Neural progenitor cell (in vitro differentiated cells): ENCODE measurements at places on chromosomes 12 and 14. TPM values are rescaled to one million over a fixed set of nuclear protein-coding genes. Genes with fewer than 3 reads are reported as not detected.

The CLEC1B gene
- total RNA-seq: not detected in 2 replicates

DNA sequence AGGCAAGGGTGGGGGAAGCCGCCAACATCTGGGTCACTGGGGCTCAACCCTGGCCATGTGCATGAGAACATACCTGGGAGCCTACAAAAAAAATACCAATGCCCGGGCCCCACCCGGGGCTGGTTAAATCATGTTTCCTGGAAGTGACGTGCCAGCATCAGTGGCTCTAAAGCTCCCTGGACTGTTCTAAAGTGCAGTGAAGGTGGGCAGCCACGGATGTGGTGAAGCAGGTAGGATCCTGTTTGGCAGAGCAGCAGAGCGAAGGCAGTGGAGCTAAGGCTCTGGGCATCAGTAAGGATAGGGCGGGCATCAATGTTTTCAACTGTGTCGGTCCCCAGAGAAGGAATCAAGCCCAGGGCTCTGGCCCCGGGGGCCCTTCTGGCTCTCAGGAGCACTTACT is 525 bp upstream of the GPR68 start:
- H3K27me3 ChIP-seq: no peaks in the 10 kb centered on the region
- no peaks in the 10 kb centered on the region for H3K36me3 ChIP-seq
- no peak overlapping the region for H3K27ac ChIP-seq
- DNase-seq: no peak
- no peak overlapping the region for H3K4me3 ChIP-seq
- H3K4me1 ChIP-seq: peaks cover 4% of the 10 kb centered on the region

GRCh38 chr14:91501348-91501747 is 8.8 kb downstream of the PPP4R3A start:
- peaks cover 9% of the 10 kb centered on the region for H3K36me3 ChIP-seq
- H3K4me3 ChIP-seq: no peak overlapping the region
- no peak overlapping the region for H3K27ac ChIP-seq
- H3K4me1 ChIP-seq: no peaks in the 10 kb centered on the region
- H3K27me3 ChIP-seq: no peaks in the 10 kb centered on the region
- DNase-seq: no peak

DNA sequence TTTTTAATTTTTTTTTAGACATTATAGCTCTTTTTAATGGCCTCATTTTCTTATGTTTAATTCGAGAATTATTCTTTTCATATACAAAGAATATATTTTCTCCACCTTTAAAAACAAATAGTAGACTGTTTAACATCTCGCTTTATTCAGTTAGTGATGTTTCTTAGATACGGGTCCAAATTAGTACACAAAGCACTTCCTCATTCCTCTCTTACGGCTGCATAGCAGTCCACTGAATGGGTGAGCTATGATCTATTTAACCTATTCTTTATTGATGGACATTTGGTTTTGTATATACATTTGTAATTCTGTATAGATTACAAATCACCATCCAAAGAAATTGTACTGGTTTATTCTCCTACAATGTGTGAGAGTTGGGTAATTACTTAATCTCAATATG is 8.3 kb upstream of the GPR162 start:
- no peaks in the 10 kb centered on the region for H3K27me3 ChIP-seq
- no peak for DNase-seq
- H3K4me1 ChIP-seq: peaks cover 16% of the 10 kb centered on the region
- H3K36me3 ChIP-seq: no peaks in the 10 kb centered on the region

The PAN2 gene
- 61.9 and 116 TPM in 2 replicates for total RNA-seq

GRCh38 chr14:30242744-30243143 is 315.1 kb upstream of the PRKD1 start:
- peaks cover 21% of the 10 kb centered on the region for H3K4me1 ChIP-seq
- H3K4me3 ChIP-seq: no peak overlapping the region
- no peaks in the 10 kb centered on the region for H3K36me3 ChIP-seq
- no peaks in the 10 kb centered on the region for H3K27me3 ChIP-seq
- no peak for DNase-seq
- no peak overlapping the region for H3K27ac ChIP-seq

- H3K27me3 ChIP-seq: no peaks in the 10 kb centered on the region
- H3K4me3 ChIP-seq: no peak overlapping the region
- H3K27ac ChIP-seq: no peak overlapping the region
- DNase-seq: no peak
- peaks cover 11% of the 10 kb centered on the region for H3K4me1 ChIP-seq
These were observed 754 bp upstream of the BCL2L14 start for GRCh38 chr12:12069821-12070548.

- H3K27ac ChIP-seq: no peak overlapping the region
- DNase-seq: no peak
- H3K36me3 ChIP-seq: no peaks in the 10 kb centered on the region
- H3K4me3 ChIP-seq: no peak overlapping the region
- H3K27me3 ChIP-seq: no peaks in the 10 kb centered on the region
These were observed 222.8 kb upstream of the NUDT4 start for GRCh38 chr12:93154753-93155480.

- no peaks in the 10 kb centered on the region for H3K36me3 ChIP-seq
- H3K4me1 ChIP-seq: no peaks in the 10 kb centered on the region
- no peak overlapping the region for H3K4me3 ChIP-seq
- no peak for DNase-seq
- H3K27me3 ChIP-seq: no peaks in the 10 kb centered on the region
These were observed 124.6 kb downstream of the BCL11B start for GRCh38 chr14:99147366-99147740.

DNA sequence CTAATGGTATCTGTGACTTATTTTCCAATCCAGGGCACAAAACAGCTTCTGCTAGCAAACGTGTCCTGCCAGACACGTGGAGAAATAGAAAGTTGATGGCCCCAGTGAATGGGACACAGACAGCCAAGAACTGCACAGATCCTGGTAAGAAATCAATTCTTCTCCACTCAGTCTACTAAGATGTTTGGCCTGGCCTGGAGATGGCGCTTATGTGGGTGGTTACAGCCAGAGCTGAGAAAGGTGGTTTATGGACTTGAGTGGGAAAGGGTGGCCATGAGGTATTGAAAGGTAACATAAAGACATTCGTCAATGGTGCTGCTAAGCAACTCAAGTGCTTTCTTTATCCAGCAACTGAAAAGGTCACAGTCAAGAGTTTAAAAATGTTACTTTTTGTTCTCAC is 2.9 kb downstream of the SLC24A4 start:
- H3K4me3 ChIP-seq: no peak overlapping the region
- peaks cover 71% of the 10 kb centered on the region for H3K27me3 ChIP-seq
- H3K4me1 ChIP-seq: peaks cover 21% of the 10 kb centered on the region
- DNase-seq: no peak
- H3K36me3 ChIP-seq: no peaks in the 10 kb centered on the region

The SLCO1B1 gene
- total RNA-seq: not detected in 2 replicates

DNA sequence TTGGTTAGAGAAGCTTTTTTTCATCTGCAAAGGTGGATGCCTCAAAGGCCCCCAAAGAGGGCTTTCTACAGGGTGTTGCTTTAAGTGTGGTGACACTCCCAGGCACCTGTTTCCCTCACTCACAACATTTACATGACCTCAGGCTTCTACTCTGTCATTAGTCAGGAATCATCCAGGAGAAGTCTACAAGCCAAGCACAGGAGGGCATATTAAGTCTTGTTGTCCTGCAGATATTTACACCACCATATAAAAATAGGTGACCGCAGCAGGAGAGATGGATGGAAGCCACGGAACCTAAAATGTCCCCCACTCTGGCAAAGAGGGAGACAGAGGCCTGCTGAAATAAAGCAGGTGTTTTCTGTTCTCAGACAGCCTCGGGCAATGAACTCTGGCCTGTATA is 7.5 kb upstream of the DPF3 start:
- H3K4me3 ChIP-seq: no peak overlapping the region
- no peak for DNase-seq
- H3K27me3 ChIP-seq: peaks cover 15% of the 10 kb centered on the region
- H3K4me1 ChIP-seq: no peaks in the 10 kb centered on the region
- H3K36me3 ChIP-seq: no peaks in the 10 kb centered on the region

The SLC4A8 gene
- 10.1 and 132 TPM in 2 replicates for total RNA-seq

GRCh38 chr12:94208622-94208966 is 60.2 kb downstream of the PLXNC1 start:
- no peak overlapping the region for H3K4me3 ChIP-seq
- H3K36me3 ChIP-seq: no peaks in the 10 kb centered on the region
- no peak for DNase-seq
- H3K27ac ChIP-seq: no peak overlapping the region
- no peaks in the 10 kb centered on the region for H3K27me3 ChIP-seq

DNA sequence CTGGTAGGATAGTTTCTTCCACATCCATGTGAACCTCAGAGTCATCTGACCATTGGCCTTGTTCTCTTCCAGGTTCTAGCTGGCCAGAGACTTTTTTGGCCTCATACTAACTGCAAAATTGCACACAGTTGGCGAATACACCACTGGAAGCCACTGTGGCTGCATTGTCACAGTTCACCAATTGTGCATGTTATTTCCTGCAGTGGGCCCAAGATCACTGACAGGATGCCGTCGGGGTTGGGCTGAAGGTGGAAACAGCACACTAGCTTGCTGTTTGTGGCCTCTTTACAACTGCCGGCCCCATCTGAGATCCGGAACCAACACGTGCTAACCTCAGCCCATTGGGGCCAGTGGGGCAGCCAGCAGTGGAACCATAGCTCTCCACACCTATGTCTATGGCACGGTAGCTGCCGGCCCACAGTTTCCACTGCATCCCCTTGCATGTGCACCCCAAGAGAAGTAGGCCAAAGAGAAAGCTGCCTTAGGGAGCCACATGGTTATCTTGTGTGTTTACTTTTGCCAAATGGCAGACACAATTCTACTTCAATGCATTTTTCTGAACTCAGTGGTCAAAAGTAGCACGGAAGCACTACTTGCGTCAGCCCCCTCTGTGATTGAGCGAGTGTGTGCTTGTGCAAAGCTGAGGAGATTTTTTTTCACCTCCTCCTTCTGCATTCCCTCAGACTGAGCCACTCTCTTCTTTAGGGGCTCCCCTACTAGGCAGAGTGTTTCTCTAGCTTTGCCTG is 464.0 kb downstream of the RAD51B start:
- peaks cover 36% of the 10 kb centered on the region for H3K4me1 ChIP-seq
- no peak overlapping the region for H3K27ac ChIP-seq
- H3K4me3 ChIP-seq: no peak overlapping the region
- DNase-seq: no peak
- no peaks in the 10 kb centered on the region for H3K36me3 ChIP-seq
- no peaks in the 10 kb centered on the region for H3K27me3 ChIP-seq

GRCh38 chr14:61491876-61492434 is 170.6 kb downstream of the PRKCH start:
- no peaks in the 10 kb centered on the region for H3K27me3 ChIP-seq
- no peaks in the 10 kb centered on the region for H3K36me3 ChIP-seq
- no peaks in the 10 kb centered on the region for H3K4me1 ChIP-seq
- no peak overlapping the region for H3K27ac ChIP-seq
- H3K4me3 ChIP-seq: no peak overlapping the region
- no peak for DNase-seq

The FGD6 gene
- 25.4 and 32.0 TPM in 2 replicates for total RNA-seq

GRCh38 chr12:50727466-50727865 is 36.4 kb upstream of the ATF1 start:
- DNase-seq: no peak
- H3K36me3 ChIP-seq: no peaks in the 10 kb centered on the region
- no peaks in the 10 kb centered on the region for H3K4me1 ChIP-seq
- no peak overlapping the region for H3K27ac ChIP-seq
- H3K27me3 ChIP-seq: no peaks in the 10 kb centered on the region

The DNAJC22 gene
- total RNA-seq: 0.34 and 0.39 TPM in 2 replicates

DNA sequence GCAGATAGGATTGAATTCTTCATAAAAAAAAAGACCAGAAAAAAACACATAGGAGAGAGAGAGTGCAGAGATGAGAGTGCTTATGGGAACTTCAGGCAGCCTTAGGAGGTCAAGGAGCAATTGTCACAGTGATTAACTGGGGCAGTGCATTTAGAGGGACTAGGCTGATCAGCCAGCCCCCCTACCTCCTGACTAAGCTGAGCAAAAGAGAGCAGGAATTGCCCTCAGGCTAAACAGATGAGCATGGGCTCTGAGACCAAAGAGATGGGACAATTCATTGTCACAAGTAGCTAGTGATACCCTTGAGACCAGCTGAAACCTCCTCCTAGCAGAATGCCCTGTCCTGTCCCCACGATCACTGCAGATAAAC is 124.0 kb downstream of the BTG1 start:
- H3K4me3 ChIP-seq: no peak overlapping the region
- peak; percentile 74 for DNase-seq
- H3K36me3 ChIP-seq: no peaks in the 10 kb centered on the region
- H3K27me3 ChIP-seq: no peaks in the 10 kb centered on the region

The TMEM229B gene
- 0.12 TPM in 1 of 2 replicates, not detected in the other for total RNA-seq
